GM12864 (cell line): ENCODE measurements at places on chromosomes 4 and X.

- no peak for DNase-seq
Measured at GRCh38 chr4:101512416-101512815, 165.1 kb upstream of the PPP3CA start.

- DNase-seq = no peak
Measured at GRCh38 chrX:47579537-47579936, 2.7 kb upstream of the TIMP1 start.

DNA sequence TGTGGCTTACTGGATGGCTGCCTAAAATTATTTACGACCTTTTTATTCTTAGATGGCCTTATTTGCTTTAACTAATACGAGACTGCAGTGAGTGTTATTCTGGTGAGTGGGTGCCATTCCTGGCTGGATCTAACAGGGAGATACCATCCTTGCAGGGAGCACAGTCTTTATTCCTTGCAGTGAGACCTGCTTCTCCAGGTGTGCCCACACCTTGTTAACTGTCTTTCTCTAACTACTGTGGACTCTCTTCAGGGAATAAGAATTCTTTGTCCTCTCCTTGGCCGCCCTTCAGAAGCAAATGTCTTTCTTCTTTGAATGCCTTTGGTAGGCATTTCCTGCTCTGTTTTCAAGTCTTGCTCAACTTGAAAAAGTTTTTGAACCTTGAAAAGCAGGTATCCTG lies 34.1 kb upstream of the STOX2 start:
- DNase-seq = no peak

- no peak for DNase-seq
Measured at GRCh38 chr4:7367864-7368277, 66.9 kb downstream of the PSAPL1 start.

DNA sequence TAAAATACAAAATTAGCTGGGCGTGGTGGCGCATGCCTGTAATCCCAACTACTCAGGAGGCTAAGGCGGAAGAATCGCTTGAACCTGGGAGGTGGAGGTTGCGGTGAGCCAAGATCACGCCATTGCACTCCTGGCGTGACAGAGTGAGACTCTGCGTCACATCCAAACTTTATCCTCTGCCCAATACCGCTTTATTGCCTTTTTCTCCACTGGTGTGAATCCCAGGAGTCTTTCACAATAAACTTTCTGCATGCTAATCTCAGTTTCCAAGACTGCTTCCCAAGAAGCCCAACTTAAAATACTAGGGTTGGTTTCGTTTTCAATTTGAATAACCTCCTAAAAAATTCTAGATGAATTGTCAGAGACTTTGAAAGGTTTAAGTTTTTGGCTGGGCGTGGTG lies 27.2 kb upstream of the DHX15 start:
- DNase-seq = no peak
